Fibroblast of the aortic adventitia (primary cell): ENCODE measurements at places on chromosomes 6 and 20. TPM values are rescaled to one million over a fixed set of nuclear protein-coding genes. Genes with fewer than 3 reads are reported as not detected.

The FOXO3 gene
- 49.3 and 54.5 TPM in 2 replicates for total RNA-seq

The PSORS1C2 gene
- not detected in 2 replicates for total RNA-seq

The SSTR4 gene
- not detected in 2 replicates for total RNA-seq

The TRIM15 gene
- total RNA-seq: not detected in 2 replicates

The HLA-DPB1 gene
- total RNA-seq: 0.27 and 3.8 TPM in 2 replicates

The HLA-DMA gene
- total RNA-seq: 1.6 and 2.1 TPM in 2 replicates

The FOXC1 gene
- 4.4 and 15.7 TPM in 2 replicates for total RNA-seq

The HAO1 gene
- total RNA-seq: not detected in 2 replicates

The KIF6 gene
- total RNA-seq: 0.08 and 0.27 TPM in 2 replicates

The RIPOR3 gene
- 1.6 and 6.5 TPM in 2 replicates for total RNA-seq

The POU5F1 gene
- not detected in 2 replicates for total RNA-seq

The COL11A2 gene
- total RNA-seq: 0.09 and 0.74 TPM in 2 replicates

The UBD gene
- not detected in 2 replicates for total RNA-seq

The NT5E gene
- total RNA-seq: 67.2 and 418 TPM in 2 replicates

The RNF39 gene
- not detected in 2 replicates for total RNA-seq

The FOXA2 gene
- not detected in 2 replicates for total RNA-seq

The SLC44A4 gene
- total RNA-seq: 0.27 TPM in 1 of 2 replicates, not detected in the other

The BTN1A1 gene
- not detected in 2 replicates for total RNA-seq

The TNNC2 gene
- total RNA-seq: 0.45 and 1.8 TPM in 2 replicates

The MCHR2 gene
- total RNA-seq: not detected in 2 replicates

The ARHGAP40 gene
- total RNA-seq: not detected in 2 replicates

The DNAH8 gene
- total RNA-seq: 0.08 TPM in 1 of 2 replicates, not detected in the other

The PKHD1 gene
- total RNA-seq: not detected in 2 replicates
